ENCODE measurements at places on chromosomes 4 and X.

GRCh38 chr4:84451546-84451945 lies 47.5 kb downstream of the NKX6-1 start:
- no peak for DNase-seq

- no peak for DNase-seq
Observed at GRCh38 chr4:132299841-132300240, 849.3 kb upstream of the PCDH10 start.

- DNase-seq = no peak
Observed at GRCh38 chr4:119498527-119498926, 130.1 kb downstream of the PDE5A start.

- DNase-seq = no peak
Observed at GRCh38 chr4:150108691-150109090, 30.4 kb downstream of the DCLK2 start.

DNA sequence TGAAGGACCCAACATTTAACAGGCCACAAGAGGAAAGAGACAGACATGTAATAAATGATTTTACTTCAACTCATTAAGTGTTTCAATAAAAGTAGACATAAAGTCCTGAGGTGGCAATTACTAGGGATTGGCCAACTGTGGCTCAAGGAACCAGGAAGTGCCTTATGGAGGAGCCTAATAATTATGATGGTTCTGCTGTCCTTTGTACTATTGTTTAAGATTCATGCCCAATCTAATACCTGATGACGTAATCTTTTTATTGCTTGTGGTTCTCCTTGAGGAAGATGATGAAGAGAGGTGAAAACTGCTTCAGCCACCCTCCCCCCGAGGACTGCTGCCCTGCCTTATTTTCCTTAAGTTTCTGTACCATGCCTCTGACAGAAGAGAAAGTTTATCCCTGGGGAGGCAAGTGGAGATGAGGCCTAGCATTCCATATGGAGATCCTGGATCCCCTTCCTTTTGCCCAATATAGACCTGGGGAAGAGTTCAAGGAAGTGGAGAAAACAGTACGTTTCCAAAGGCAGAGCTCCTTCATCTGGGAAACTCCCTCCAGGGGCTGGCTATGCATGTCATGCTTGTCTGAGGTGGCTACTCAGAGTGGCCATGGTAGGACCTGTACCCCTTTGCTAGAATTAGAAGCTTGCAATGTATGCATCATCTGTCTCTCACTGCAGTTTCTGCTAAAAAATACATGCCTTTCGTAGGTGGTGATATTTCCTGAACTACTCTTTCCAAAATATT lies 56.8 kb upstream of the FAT1 start:
- no peak for DNase-seq

- DNase-seq = no peak
Observed at GRCh38 chrX:154348646-154349358, 25.6 kb downstream of the FLNA start.

- no peak for DNase-seq
Observed at GRCh38 chrX:102338162-102338561, 91.2 kb downstream of the NXF2 start.

All from T-helper 22 cell (primary cell).